SK-N-SH (cell line): ENCODE measurements at places on chromosomes 5 and 9.

DNA sequence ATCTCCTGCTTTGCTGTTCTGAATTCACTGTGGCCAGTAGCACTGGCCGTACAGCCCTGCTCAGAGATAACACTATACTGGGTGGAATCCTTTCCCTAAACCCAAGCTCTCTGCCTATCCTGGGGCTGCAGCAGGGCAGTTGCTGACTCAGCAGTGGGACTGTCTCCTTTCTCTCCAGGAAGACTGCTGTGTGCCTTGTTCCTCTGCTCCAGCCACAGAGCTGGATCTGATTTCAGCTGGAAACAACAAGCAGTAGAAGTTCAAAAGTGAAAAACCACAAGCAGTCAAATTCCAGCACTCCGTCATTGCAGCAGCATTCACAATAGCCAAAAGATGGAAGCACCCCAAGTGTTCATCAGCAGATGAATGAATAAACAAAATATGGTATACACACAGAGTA, 105.0 kb downstream of the FBXL7 start:
- DNase-seq, result no peak

- DNase-seq, result no peak
These were observed 157.9 kb downstream of the ZDHHC21 start for GRCh38 chr9:14535161-14535955.

DNA sequence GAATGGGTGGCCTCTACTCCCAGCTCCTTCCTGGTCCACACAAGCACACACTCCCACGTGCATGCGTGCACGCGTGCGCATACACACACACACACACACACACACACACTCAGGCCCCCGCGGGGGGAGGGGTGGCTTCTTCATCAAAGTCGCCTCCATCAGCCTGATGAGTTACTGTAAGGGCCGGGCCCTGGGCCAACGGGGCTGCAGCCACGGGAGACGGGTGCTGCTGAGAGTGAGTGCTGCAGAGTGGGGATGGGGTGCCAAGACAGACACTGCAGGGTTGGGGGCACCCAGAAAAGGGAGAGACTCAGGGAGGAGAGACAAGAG, 18.1 kb downstream of the CNTFR start:
- no peak for DNase-seq

- no peak for DNase-seq
These were observed 57.8 kb downstream of the TMC1 start for GRCh38 chr9:72579190-72579589.

DNA sequence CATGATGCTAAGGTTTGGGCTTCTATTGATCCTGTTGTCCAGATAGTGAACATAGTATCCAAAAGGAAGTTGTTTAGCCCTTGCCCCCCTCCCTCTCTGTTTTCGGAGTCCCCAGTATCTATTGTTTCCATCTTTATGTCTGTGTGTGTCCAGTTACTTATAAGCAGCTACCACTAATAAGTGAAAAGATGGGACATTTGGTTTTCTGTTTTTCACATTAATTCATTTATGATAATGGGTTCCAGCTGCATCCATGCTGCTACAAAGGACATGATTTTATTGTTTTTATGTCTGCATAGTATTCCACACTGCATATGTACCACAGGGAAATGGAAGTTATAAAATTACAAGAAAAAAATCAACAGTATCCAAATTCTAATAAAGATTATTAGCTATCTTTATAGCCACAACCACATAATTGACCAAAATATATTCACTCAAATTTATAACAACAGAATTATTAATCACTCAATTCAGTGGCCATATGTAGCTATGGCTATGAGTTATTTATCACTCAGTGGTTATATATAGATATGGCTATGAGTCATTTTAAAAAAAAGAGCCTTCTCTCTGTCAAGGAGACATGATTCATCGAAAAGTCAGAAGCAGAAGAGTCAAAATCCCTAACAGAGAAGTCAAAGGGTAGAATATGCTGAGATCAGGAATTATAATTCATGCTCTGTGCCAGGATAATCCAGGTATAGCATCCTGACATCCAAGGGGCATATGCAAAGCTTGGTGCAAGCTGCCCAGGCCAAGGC, 367.5 kb downstream of the DEPDC1B start:
- DNase-seq, result peak; percentile 22

DNA sequence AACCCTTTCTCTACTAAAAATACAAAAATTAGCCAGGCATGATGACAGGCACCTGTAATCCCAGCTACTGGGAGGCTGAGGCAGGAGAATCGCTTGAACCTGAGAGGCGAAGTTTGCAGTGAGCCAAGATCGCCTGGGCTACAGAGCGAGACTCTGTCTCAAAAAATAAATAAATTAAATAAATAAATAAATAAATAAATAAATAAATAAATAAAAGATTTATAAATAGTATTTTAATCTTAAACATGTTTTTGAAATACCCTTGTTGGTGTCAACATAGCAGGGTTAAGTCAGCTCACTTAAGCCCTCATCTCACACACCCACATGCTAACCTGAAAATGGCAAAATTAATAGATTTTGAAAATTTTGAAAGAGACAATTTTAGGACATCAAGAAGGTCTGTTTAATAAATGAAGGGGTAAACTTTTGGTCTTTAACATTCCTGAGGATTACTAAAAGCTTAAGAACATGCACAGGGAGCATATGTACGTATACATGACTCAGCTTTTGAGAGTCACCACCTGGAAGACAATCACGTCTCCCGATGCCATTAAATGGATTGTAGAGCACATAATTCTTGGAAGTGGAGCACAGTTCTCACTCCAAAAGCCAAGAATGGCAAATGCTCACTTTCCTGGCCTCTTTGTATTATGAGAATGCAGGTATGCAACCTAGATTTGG, 202.5 kb downstream of the GDNF start:
- no peak for DNase-seq
